ENCODE measurements at places on chromosomes 11 and 22.

GRCh38 chr11:75572744-75573143, 10.7 kb downstream of the SERPINH1 start:
- DNase-seq: no peak

DNA sequence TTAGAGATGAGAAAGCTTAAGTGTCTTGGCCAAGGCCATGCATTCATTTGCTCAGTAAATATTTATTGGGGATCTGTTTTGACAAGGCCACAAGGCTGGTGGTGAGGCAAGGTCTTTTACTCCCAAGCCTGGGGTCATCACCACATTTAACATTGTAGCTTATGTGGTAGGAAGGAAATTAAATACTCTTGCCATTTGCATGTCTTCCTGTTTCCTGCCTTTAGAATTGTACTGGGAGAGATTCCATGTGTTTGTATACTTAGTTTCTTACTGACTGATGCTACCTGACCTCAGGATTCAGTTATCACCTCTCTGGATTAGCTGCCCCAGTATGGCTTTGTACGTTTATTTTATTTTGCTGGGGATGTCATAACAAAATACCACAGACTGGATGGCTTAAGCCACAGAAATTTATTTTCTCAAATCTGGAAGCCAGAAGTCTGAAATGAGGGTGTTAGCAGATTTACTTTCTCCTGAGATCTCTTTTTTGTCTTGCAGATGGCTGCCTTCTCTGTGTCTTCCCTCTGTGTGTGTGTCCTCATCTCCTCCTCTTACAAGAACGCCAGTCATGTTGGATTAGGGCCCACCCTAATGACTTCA, 44.8 kb downstream of the SPECC1L start:
- no peak for DNase-seq

- no peak for DNase-seq
Observed at GRCh38 chr11:108224911-108225786, 2.3 kb downstream of the ATM start.

GRCh38 chr11:69486773-69487291, 5.4 kb downstream of the LINC01488 start:
- DNase-seq: no peak

- DNase-seq: no peak
Observed at GRCh38 chr11:93236741-93237675, 39.2 kb upstream of the SLC36A4 start.

- DNase-seq: no peak
Observed at GRCh38 chr22:19961868-19962245, 20.2 kb upstream of the TXNRD2 start.

DNA sequence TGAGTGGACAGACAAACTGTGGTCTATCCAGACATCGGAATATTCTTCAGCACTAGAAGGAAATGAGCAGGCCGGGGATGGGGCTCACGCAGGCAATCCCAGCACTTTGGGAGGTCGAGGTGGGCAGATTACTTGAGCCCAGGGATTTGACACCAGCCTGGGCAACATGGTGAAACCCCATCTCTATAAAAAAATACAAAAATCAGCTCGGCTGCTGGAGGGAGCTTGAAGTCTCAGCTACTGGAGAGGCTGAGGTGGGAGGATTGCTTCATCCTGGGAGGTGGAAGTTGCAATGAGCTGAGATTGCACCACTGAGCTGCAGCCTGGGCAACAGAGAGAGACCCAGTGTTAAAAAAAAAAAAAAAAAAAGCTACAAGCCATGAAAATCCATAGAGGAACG, 8.0 kb upstream of the CTSD start:
- DNase-seq: no peak

DNA sequence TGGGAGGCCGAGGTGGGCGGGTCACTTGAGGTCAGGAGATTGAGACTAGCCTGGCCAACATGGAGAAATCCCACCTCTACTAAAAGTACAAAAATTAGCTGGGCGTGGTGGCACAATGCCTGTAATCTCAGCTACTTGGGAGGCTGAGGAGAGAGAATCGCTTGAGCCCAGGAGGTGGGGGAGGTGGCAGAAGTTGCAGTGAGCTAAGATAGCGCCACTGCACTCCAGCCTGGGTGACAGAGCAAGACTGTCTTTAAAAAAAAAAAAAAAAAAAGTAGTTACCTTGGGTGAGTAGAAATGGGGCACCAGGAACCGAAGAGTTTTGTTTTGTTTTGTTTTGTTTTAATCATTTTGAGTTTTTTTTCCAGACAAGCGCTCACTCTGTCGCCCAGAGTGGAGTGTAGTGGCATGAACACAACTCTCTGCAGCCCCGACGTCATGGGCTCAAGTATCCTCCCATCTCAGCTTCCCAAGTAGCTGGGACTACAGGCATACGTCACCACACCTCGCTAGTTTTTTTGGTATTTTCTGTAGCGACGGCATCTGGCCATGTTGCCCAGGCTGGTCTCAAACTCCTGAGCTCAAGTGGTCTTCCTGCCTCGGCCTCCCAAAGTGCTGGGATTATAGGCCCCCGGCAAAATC, 15.8 kb downstream of the THAP12 start:
- DNase-seq: no peak

DNA sequence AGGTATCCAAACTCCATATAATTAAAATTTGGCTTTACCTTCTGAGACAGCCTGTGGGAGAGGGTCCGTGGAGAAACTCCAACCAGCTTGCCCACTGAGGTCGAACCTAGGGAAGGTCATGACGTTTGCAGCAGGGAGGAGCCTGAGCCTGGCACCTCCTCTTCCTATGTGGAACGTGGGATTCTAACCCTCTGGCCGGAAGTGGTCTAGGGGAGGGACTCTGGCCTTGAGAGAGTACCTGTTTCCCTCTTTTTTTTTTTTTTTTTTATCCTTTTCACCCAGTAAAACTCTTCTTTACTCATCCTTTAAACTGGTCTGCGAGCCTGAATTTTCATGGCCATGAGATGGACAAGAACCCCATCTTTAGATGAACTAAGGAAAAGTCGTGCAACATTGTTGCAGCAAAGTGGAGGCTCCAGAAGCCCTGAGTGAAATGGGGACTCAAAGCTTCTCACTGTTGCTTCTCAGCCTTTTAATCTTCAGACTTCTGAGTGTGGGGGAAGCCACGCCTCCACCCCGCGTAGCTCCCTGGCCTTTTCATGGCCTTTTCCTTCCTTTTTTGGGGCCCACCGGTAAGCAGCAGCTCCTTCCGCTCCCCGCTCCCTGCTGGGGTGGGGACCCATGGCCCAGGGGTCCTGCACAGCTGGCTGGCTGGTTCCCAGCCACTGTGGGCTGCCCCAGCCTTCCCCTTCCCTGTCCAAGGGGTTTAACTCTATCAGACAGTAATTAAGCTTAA, 1359.9 kb downstream of the LRRC4C start:
- DNase-seq: no peak

GRCh38 chr11:30314625-30315024, 8.3 kb upstream of the ARL14EP start:
- DNase-seq: no peak

- DNase-seq: no peak
Observed at GRCh38 chr11:35337136-35337913, 82.0 kb downstream of the SLC1A2 start.

DNA sequence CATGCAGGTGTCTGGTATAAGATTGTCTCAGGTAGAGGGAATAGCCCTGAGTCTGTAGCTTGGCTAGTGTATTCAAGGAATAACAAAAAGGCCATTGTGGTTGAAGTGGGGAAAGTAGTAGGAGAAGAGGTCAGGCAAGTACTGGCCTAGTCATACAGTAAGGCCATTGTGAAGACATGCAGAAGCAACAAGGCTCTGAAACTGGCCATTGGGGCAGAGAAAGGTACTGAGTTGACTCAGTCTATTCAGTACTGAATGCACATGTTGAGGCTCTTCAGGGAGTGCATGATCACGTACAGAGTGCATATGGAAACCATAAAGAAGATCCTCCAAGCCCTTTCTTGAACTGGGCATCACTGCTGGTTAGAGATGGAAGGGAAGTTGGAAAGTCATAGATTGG, 477.6 kb downstream of the SOX6 start:
- DNase-seq: no peak

DNA sequence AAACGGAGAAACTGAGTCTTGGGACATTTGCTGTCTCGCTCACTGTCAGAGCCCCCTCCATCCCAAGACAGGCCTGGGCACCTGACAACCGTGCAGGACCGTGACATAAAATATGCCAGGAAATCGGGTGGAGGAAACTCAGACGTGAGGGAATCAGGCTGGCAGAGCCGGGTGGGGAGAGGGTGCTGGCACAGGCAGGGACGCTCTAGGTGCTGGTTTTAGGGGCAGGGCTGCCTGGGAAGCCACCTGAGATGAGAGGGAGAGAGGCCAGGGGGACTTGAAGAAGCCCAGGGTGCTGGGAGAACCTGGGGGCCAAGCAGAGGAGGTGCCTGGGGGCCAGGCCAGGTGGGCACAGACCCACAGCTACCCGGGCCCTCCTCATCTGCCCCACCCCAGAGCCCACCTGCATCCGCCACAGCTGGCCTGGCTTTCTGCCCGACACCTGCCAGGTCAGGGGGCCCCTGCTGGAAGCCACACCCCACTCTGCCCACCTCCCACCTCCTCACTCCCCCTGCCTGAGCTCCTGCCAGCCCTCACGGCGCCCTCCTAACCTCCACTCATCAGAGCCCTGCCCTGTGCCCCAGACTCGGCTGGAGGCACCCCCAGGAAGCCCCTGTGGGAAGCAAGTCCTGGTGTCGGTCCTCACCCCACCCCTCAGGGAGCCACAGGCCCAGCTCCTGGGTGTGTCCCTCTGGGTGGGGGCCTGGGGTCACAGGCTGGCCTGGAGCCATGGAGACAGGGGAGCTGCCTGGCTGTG, 27.3 kb upstream of the MUC5AC start:
- DNase-seq: no peak

DNA sequence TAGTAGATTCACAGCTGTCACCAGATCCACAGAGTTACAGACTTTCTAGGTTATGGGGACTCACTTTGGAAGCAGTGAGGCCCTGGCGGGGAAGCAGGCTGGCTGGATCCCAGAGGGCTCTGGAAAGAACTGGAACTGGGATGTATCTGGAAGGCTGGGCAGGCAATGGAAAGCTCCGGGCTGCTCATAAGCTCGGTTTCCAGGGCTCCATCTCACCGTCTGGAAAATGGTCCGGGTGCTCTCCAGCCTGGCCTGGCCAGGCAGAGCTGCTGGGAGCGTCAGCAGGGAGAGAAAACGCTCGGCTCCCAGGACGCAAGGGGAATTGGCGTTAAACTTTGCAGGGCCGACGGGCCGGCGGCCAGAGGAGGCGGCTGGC, 335 bp upstream of the SEZ6L start:
- DNase-seq: no peak

DNA sequence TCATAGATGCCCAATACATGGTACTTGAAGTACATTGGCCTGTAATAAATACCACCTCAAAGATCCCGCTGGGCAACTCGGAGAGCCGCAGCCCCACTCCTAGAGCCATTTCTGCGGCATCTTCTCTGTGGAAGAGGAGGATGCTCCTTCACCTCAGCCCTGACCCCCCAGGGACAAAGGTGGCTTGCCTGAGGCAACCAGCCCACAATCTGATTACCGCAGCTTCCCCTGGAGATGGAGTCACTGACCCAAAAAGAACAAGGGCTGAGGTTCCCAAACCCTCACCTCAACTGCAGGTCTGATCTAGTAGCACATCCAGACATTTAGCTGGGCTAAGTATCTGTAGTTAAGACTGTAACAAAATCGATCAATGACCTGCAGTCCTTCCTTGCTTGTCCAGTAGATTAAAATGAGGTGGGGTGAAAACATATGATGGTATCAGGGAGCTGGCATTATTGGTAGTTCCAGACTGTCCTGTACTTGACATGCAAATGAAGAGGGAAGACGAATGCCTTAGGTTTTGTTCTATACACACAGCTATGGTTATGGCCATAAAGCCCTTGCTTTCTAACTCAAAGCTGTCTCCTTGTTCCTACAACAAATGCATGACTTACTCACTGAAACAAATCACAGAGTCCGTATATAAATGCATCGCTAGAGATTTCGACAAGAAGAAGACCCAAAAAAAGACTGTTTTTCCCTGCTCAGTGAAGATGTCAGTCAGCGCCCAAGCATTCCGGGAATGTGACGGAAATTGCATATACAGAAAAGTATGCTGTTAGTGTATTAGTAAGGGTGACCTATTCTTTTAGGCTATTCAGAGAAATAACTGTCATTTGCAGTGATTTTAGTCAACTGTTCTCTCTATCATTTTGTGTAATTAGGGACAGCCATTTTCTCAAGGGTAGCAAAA, 33.7 kb downstream of the C11orf71 start:
- no peak for DNase-seq

- no peak for DNase-seq
Observed at GRCh38 chr11:9851366-9851765, 187.5 kb downstream of the SWAP70 start.

DNA sequence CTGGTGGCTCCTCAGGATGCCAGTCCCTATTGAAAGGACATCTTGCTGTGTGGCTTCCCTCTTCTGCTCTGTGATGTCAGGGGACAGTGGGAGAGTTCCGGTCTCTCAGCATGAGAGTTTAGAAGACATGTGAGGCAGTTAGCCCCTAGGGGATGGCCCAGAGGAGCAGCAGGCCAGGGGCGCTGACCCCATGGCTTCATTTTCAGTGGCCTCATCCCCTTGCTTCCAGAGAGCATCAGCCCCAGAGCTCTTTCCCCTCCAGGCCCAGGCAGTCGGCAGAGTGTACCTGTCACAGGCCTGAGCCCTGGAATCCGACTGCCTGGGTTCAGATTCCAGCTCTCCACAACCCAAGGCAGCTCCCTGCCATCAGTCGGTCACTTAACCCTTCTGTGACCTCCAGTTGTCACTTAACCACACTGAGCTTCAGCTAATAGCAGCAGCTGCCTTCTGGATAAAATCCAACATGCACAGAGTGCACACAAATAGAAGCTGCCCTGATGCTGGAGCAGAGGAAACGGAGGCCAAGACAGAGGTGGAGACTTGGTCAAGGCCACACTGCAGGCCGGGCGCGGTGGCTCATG, 14.1 kb upstream of the LRRC10B start:
- DNase-seq: no peak

GRCh38 chr11:325796-326591, 5.3 kb upstream of the IFITM3 start:
- DNase-seq: no peak

- DNase-seq: no peak
Observed at GRCh38 chr11:6489306-6489705, 7.8 kb upstream of the DNHD1 start.

GRCh38 chr22:27270818-27271510, 530.6 kb downstream of the MN1 start:
- no peak for DNase-seq

- DNase-seq: no peak
Observed at GRCh38 chr22:46996595-46997310, 234.3 kb downstream of the TBC1D22A start.

DNA sequence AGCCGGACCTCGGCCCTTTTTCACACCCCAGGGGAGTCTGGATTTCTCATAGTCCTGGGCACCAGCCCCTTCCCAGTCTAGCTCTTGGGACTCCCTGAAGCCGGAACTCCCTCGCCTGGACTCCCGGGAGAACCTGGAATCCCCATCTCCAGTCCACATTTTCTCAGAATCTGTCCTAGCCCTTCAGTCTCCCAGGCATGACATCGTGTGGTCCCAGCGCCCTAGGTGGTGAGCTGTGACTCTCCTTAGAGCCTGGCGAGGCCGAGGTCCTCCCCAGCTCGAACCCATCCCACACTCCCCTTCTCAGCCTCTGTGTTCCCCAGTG, 673 bp upstream of the DUSP18 start:
- DNase-seq: no peak

- no peak for DNase-seq
Observed at GRCh38 chr22:37636186-37636948, 3.1 kb upstream of the SH3BP1 start.

- DNase-seq: no peak
Observed at GRCh38 chr11:22458161-22458560, 120.0 kb downstream of the SLC17A6 start.

GRCh38 chr11:36230779-36231699, 58.2 kb downstream of the COMMD9 start:
- no peak for DNase-seq
